CD14-positive monocyte (primary cell): ENCODE measurements at places on chromosomes 3 and 15. TPM values are rescaled to one million over a fixed set of nuclear protein-coding genes. Genes with fewer than 3 reads are reported as not detected.

DZIP1L gene
- 0.52 TPM for polyA plus RNA-seq

FGF7 gene
- polyA plus RNA-seq: not detected in 2 replicates

TICRR gene
- polyA plus RNA-seq: not detected in 2 replicates

UBP1 gene
- polyA plus RNA-seq: 28.3 and 72.4 TPM in 2 replicates

SPRED1 gene
- 2.5 TPM for polyA plus RNA-seq

FOXB1 gene
- not detected in 2 replicates for polyA plus RNA-seq

GOLGA8S gene
- polyA plus RNA-seq: 0.06 and 0.17 TPM in 2 replicates

STOML1 gene
- polyA plus RNA-seq: 5.1 and 6.3 TPM in 2 replicates

EXD1 gene
- polyA plus RNA-seq: 0.04 TPM in 1 of 2 replicates, not detected in the other

CERS3 gene
- polyA plus RNA-seq: 0.04 and 0.47 TPM in 2 replicates
